ENCODE measurements at places on chromosomes 7 and 10.

- no peak for DNase-seq
These were observed 161.6 kb downstream of the ITGA8 start for GRCh38 chr10:15558136-15558535.

GRCh38 chr10:1301143-1301542 is 245.0 kb downstream of the WDR37 start:
- no peak for DNase-seq

DNA sequence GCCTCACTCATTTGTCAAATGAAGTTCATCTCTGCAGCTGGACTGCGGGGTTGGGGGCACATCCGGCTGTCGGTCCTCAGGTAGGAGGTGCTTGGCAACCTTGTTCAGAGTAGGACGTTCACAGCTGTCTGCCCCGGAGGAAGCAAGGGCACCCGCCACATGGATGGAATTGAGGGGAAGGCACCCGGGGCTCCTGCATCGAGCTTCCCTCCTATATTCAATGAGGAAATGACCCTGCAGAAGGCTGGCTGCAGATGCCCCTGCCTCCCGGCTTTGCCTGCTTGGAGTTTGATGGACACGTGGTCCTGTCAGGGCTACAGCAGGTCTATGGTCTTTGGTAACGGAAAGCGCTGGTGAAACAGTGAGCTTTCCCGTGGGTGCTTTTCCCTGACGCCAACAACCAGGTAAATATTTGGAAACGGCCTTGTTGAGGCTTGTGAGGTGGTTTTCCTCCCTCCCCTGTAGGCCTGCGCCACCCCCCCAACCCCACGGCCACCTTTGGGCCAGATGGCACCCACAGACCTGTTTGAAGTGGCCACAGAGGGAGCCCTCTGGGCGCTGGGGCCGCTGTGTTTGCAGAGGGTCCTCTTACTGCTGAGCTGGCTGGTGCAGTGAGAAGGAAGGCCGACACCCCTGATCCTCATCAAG is 32.9 kb downstream of the HTRA1 start:
- no peak for DNase-seq

DNA sequence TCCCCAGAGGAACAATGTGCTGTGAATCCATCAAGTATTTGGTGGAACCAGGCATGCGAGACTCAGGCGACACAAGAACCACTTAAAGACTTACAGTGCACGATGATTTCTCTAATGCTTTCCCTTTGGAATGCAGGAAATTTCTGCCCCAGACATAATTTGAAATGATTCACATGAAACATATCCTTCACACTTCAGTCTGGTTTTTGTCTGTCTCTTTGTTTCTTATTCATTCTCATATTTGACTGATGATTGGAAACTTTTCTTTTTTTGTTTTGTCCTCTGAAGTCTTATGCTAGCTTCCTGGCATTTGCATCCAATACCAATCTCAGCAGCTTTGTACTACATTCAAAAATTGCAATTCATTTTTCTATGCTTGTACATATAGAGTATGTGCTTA is 502.8 kb downstream of the PHTF2 start:
- DNase-seq: no peak

DNA sequence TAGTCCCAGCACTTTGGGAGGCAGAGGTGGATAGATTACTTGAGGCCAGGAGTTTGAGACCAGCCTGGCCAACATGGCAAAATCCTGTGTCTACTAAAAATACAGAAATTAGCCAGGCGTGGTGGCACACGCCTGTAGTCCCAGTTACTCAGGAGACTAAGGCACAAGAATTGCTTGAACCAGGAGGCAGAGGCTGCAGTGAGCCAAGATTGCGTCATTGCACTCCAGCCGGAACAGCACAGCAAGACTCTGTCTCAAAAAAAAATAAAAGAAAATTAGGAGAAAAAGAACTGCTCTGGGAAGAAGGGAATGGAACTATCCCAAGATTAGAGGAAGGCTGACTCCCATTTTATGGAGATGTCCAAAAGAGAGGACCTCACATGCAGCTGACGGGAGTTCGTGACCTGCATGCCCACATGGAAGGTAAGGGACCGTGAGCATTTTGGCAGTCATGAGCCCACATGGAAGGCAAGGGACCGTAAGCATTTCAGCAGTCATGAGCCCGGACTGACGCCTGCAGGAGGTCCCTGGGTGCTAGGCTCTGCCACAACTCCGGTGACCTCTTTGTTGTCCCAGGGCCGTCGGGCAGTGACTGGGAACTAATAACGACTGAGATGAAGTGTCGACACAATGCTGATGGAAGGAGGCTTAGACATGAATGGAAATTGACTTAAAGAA is 18.6 kb upstream of the GTPBP4 start:
- no peak for DNase-seq

GRCh38 chr10:117647306-117647705 is 104.8 kb downstream of the EMX2 start:
- no peak for DNase-seq

- no peak for DNase-seq
These were observed 599.6 kb upstream of the POT1 start for GRCh38 chr7:125529249-125529648.

DNA sequence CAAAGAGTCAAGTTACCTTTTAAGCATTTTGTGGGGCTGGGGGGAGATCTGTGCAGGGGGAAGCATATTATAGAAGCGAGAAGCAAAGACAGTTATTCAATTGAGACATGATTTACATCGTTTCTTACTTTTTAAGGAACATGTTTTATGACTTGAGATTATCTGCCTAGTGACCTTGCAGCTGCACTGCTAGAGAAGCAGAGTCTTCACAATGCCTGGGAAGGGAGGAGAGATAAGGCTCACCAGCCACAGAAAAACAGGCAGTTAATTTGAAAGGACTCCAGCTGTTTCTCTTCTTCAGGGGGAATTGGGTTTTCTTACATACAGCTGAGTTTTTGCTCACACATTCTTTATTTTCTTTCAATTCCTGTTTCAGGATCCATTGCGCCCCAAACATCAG is 31.0 kb downstream of the PHYH start:
- DNase-seq: no peak

GRCh38 chr10:71736570-71736952 is 17.0 kb upstream of the C10orf105 start:
- DNase-seq: no peak

DNA sequence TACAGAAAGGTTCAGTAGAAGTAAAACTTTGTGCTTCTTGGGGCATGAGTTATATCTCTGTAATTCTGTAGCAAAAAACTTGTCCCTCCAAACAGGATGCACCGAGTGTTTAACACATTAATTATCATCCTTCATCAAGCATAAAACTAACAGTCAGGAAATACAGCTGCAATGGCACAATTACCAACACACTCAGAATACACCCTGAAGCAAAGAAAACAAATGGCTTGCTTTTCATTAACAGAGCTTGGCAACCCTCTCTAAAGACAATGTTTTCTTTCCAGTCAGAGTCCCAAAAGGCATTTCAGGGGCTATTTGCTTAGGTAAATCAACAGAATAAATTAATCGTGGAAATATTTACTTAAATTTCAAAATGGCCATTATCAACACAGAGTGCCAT is 107.7 kb downstream of the ICA1 start:
- DNase-seq: peak; percentile 94

- no peak for DNase-seq
These were observed 27.1 kb downstream of the ACSM6 start for GRCh38 chr10:95221124-95221523.

- DNase-seq: no peak
These were observed 85.5 kb upstream of the CACUL1 start for GRCh38 chr10:118840071-118840775.

DNA sequence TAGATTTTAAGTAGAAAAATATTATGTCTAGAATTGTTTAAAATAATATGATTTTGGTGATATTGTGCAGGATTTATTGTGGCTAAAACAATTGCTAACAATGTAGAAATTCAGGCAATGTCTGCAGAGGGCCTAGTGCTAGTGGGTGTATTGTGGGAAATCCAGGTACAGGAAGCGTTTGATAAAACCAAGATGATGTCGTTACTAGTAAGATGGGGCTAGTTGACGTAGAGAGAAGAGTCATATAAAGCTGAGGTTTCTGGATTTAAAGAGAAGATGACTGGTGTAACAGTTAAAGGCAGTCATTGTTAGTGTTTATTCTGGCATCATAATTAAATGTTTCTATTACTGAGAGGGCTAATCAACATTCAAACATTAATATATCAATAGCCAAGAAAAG is 43.5 kb downstream of the ADK start:
- no peak for DNase-seq

DNA sequence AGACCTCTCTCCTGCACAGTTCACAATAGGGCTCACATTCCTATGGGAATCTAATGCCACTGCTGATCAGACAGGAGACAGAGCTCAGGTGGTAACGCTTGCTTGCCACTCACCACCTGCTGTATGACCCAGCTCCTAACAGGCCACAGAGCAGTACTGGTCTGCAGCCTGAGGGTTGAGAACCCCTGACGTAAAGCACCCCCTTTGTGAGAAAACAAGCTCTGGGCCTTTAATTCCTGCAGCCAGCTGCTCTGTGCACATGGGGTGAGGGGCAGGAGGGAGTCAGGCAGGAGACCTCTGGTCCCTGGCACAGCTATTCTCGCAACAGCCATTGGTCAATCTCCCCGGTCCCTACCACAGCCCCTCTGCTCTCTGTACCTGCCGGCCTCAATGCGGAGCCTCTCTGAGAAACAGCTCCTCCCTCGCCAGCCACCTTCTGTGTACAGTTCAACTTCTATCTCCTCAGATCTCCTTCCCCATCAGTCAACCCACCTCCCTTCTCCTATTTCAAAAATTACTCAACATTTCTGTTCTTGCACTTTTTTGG is 102.0 kb downstream of the LANCL2 start:
- DNase-seq: no peak

DNA sequence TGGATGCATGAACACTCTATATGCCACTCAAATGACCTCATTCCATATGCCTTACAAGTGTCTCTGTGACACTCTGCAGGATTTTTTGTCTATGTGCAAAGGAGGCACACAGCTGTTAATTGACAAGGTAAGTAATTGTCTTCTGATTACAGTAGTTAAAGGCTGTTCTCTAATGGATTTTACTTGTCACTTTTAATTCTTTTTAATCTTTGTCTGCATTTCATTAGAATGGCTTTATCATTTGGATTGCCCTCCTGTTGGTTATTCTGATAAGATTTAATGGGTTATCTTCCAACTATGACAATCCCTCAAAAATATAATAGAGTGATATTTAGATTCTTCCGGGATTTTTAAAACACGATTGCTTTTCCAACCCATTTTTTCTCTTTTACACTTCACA is 290.0 kb upstream of the TEX47 start:
- DNase-seq: no peak

DNA sequence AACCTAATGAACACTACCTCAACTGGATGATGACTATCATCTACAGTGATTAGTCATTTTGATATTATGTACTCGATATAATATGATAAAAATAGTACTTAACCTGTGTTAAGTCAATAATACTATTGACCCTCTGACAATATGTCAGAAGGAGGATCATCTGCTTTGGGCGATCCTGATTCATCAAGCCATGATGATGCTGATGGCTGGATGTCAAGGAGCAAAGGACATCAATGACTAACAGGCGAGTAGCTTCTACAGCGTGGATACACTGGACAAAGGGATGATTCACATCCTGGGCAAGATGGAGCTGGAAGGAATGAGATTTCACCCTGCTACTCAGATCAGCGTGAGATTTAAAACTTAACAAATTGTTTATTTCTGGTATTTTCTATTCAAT is 94.4 kb upstream of the SKAP2 start:
- DNase-seq: no peak

GRCh38 chr7:149497467-149498261 is at the start of gene ZNF746:
ZNF746 (minus strand) TSS chr7:149497809; CDS start chr7:149497536, 273 bp downstream.
- no peak for DNase-seq

DNA sequence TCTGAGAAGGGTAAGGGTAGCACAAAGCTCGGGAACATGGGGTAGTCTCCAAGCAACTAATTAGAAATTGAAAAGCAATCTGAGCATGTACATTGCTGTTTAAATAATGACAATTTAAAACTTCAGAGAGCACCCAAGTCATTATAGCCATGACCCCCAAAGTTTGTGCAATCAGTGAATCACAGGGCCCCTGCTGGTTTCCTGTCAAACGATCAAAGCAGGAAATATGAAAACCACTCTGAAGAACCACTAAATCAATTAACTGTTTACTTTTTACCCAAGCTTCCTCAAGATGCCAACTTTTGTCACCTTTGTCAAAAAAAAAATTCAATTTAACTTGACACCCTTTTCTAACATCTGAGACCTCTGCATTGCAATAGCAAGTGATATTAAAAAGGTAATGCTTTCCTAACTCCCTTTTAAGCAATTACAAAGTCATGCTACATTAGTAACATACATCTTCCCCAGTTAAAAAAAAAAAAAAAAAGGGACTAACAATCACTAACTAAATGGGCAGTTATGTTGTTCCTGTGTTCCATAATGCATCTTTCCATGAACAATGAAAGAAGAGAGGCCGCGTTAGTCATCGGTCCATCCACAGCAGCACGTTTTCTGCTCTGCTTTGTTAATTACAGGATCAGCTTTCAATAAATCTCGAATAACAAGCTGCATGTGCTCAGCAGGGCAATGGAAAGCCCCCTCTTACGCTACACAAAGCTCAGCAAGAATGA is 80.6 kb downstream of the ETV1 start:
- DNase-seq: peak; percentile 86

- DNase-seq: no peak
These were observed 44.5 kb downstream of the ZNF138 start for GRCh38 chr7:64838691-64839090.

DNA sequence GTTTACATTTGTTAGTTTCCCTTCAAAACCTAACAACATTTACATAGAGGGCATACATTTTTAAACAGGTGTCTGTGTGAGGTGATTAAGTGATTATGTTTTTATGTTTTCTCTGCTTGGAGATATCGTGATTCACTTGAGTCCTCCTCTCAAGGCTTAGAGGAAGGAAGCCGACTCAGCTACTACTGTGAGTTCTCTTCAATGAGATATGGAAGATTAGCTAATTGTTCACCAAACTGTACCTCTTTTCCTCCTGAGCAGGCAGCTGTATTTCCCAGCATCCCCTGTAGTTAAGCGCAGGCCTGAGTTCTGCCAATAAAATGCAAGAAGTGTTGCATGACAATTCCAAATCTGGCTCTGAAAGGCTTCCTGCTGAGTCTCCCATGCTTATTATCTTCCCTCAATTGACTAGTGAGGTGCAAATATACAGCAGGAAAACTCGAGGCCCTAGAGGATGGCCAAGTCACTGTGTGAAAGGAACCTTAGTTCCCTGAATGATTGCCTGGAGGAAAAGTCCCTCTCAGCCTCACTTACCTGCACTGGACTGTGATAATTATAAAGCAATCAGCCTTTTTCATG is 528.7 kb downstream of the GRM8 start:
- DNase-seq: no peak
